ENCODE measurements at places on chromosomes 7 and 10. TPM values are rescaled to one million over a fixed set of nuclear protein-coding genes. Genes with fewer than 3 reads are reported as not detected.
A peak's percentile ranks its signal among the peaks of the same experiment; 100 is the strongest.

DNA sequence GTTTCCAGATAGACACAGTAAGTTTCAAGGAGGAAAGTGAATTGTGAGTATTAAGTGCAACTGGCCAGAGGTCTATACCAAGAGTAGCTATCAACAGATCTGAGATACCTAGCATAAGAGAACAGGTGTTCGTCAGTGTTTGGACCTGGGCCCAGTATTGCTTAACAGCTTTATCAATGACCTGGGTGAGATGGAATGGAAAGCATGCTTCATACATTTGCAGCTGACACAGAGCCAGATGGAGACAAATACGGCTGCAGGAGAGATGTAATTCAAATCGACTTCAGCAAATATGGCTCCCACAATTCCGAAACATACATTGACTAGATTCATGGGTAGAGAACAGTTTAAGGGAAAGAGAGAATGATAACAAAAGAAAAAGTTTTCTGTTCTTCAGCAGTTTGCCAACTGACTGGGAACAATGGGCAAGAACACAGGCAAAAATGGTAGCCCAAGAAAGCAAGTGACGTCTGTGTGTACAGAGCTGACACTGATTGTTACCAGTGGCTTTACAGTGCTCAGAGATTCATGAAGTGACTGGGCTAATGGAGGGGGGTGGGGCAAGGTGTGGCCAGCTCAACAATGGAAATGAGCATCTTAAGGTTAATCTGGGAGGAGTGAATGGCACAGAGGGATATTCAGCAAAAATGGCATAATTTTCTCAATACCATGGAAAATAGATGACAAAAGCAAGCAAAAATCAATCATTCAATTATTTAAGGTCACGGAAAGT, 28.0 kb upstream of the COBL start:
- no peak overlapping the region for H3K27ac ChIP-seq
- H3K27me3 ChIP-seq = peaks cover 19% of the 10 kb centered on the region
- no peaks in the 10 kb centered on the region for H3K4me1 ChIP-seq

GRCh38 chr7:100515072-100515532, 23.9 kb upstream of the AGFG2 start:
- H3K4me3 ChIP-seq = peak overlapping the region; percentile 56
- DNase-seq = no peak
- no peaks in the 10 kb centered on the region for H3K36me3 ChIP-seq
- H3K27ac ChIP-seq = no peak overlapping the region

DNA sequence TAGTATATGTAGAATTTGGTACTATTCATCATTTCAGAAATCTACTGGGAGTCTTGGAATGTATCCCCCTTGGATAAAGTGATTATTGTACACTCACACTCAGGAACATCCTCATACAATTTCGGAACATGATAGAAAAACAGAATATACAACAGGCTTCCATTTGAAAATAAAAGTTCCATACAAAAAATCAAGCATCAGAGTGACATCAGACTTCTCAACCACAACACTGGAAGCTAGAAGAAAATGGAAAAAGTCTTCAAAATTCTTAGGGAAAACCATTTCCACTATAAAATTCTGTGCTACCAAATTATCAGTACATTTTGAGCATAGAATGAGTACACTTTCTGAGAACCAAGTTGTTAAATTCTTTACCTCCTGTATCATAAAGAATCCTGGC, 8.8 kb downstream of the LYZL1 start:
- H3K4me3 ChIP-seq = no peak overlapping the region
- peaks cover 20% of the 10 kb centered on the region for H3K36me3 ChIP-seq
- H3K27me3 ChIP-seq = peaks cover 4% of the 10 kb centered on the region
- no peak overlapping the region for H3K27ac ChIP-seq

DNA sequence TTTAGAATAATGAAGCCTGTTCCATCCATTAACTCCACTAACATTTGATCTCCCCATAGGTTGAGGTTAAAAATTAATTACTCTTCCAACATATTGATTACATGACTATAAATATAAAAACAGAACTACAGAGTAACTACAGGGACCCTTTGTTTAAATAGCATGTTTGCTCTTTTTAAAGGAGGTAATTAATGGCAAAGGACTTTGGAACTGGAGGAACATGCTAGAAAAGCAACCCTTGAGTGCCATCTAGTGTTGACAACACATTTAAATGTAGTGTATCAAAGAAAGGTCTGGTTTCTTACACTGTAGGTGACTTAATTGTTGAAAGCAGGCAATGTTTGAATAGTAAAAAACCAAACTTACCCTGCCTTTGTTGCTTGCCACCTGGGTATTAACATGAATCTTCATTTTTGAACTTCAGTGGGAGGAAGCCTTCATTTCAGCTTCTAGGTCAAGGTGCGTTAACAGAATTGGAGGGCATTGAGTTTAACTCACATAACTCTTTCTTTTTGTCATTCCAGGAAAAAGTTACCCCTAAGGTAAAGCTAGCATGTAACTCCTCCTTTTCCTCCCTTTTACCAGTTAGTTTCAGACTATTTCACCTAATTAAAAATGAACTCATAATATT, 52.6 kb upstream of the CAPZA2 start:
- peaks cover 15% of the 10 kb centered on the region for H3K27me3 ChIP-seq
- no peak overlapping the region for H3K4me3 ChIP-seq
- no peaks in the 10 kb centered on the region for H3K36me3 ChIP-seq

DNA sequence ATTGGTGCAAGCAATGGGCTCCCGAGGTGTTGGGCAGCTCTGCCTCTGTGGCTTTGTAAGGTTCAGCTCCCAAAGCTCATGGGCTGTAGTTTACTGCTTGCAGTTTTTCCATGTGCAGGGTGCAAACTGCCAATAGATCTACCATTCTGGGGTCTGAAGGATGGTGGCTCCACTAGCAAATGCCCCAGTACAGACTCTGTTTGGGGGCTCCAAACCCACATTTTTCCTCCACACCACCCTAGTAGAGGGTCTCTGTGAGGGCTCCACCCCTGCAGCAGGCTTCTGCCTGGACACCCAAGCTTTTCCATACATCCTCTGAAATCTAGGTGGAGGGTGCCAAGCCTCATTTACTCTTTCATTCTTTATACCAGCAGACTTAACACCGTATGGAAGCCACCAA, 17.4 kb upstream of the ZNF37A start:
- peaks cover 8% of the 10 kb centered on the region for H3K27me3 ChIP-seq
- no peak overlapping the region for H3K4me3 ChIP-seq
- no peak for DNase-seq
- peaks cover 7% of the 10 kb centered on the region for H3K4me1 ChIP-seq
- H3K27ac ChIP-seq = no peak overlapping the region
- H3K36me3 ChIP-seq = peaks cover 14% of the 10 kb centered on the region

- H3K27me3 ChIP-seq = no peaks in the 10 kb centered on the region
- no peak for DNase-seq
- no peak overlapping the region for H3K27ac ChIP-seq
- H3K4me3 ChIP-seq = peak overlapping the region; percentile 73
These were observed 35.5 kb downstream of the IKZF1 start for GRCh38 chr7:50339990-50340500.

GRCh38 chr10:128398999-128399398, 272.8 kb upstream of the MKI67 start:
- no peaks in the 10 kb centered on the region for H3K4me1 ChIP-seq
- peaks cover 8% of the 10 kb centered on the region for H3K27me3 ChIP-seq
- no peak overlapping the region for H3K27ac ChIP-seq
- DNase-seq = no peak
- H3K4me3 ChIP-seq = no peak overlapping the region

GRCh38 chr7:88586890-88587289, 172.6 kb upstream of the ZNF804B start:
- no peaks in the 10 kb centered on the region for H3K27me3 ChIP-seq
- H3K27ac ChIP-seq = no peak overlapping the region
- no peaks in the 10 kb centered on the region for H3K36me3 ChIP-seq
- no peak overlapping the region for H3K4me3 ChIP-seq
- no peaks in the 10 kb centered on the region for H3K4me1 ChIP-seq
- DNase-seq = no peak

The DYDC2 gene
- polyA plus RNA-seq = not detected

The CALHM2 gene
- polyA plus RNA-seq = 1.00 TPM

The WAC gene
- polyA plus RNA-seq = 134 TPM

The OR13A1 gene
- polyA plus RNA-seq = not detected

The GIMAP5 gene
- polyA plus RNA-seq = 0.92 TPM

Measured in naive B cell (primary cell).